ENCODE measurements at places on chromosomes 16 and 17.

- no peak for DNase-seq
Observed at GRCh38 chr16:12538667-12539091, 265.0 kb downstream of the CPPED1 start.

GRCh38 chr17:69712801-69713311 is 298.4 kb downstream of the MAP2K6 start:
- no peak for DNase-seq

DNA sequence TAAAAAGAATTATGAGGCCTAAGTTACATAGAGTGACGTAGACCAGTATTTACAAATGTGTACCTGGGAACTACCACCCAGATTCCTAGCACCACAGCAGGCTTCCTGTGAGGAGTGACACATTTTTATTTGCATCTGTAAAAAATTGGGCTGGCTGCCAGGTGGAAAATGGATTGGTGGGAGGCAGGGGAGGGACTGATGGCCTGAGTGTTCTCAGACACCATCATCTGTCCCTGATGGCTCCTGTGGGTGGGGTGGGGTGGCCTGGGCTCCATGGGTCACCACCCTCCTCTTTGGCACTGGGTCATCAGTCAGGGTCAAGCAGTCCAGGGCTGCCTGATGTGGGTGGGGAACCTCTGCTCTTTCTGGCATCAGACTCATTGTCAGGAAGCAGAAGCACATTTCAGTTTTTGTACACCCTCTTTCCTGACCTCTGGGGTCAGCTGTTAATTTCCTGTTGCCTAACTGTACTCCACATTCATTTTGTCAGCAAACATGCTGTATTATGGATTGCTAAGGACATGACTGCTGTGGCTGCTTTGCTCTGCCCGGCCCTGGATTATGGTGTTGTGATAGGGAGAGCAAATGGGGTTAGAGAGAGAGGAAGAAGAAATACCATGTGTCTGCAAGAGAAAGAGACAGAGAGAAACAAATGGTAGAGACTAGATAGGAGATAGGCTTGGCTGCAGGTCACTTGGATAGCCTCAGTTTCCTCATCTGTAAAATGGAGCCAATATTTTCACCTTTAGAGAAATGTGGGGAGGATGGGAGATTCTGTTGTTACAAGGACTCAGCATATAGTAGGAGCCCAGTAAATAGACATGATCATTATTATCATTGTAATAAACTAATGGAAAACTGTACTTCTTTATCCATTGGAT is 11.6 kb upstream of the MFAP4 start:
- no peak for DNase-seq

- no peak for DNase-seq
Observed at GRCh38 chr16:12416136-12416787, 387.4 kb downstream of the CPPED1 start.

- DNase-seq, result no peak
Observed at GRCh38 chr16:53865494-53865863, 161.5 kb downstream of the FTO start.

DNA sequence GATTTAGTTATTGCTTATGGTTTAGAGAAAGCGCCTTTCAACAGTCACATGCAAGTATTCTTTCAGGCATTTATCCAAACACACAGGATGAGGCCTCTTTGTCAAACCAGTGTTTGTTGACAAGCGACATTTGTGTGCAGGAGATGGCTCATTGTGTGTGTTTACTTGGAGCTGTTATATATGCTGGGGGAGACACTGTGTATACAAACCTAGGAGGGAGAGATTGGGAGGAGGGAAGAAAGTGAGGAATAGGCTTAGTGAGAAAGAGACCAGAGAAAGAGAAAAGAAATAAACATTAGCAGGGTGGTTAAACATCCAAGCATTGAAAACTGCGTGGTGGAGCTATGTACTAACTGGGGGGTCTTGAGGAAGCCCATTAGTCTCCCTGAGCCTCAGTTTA is 437.6 kb downstream of the MAF start:
- DNase-seq, result no peak

DNA sequence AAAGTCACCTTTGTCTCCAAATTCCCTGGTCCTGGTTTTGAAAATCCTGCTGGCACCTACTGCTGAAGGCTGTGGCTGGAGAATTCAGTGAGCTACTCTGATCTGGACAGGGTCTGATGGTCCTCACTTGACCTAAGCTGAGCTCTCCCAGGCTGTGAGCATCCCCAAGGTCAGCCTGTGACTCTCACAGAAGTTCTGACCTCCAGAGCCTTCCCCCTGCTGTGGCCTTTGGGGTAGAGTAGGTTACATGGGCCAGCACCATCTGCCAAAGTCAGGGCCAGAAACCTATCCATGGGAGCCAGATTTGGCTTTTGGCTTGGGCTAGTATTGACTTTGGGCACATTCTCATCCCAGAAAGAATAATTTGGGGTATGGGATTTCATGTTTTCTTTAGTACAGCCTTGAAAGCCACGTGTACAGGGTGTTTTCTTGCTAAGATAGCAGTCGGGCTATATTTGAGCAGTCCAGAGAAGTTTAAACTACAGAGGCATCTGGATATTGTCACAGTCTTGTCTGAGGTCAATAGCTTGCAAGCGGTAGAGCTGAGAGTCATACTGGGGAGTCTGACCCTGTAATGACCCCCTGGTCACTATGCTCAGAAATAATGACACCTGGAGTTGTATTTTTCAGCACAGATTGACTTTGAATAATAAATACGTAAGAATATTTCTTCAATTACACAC is 6.2 kb upstream of the AGRP start:
- no peak for DNase-seq

DNA sequence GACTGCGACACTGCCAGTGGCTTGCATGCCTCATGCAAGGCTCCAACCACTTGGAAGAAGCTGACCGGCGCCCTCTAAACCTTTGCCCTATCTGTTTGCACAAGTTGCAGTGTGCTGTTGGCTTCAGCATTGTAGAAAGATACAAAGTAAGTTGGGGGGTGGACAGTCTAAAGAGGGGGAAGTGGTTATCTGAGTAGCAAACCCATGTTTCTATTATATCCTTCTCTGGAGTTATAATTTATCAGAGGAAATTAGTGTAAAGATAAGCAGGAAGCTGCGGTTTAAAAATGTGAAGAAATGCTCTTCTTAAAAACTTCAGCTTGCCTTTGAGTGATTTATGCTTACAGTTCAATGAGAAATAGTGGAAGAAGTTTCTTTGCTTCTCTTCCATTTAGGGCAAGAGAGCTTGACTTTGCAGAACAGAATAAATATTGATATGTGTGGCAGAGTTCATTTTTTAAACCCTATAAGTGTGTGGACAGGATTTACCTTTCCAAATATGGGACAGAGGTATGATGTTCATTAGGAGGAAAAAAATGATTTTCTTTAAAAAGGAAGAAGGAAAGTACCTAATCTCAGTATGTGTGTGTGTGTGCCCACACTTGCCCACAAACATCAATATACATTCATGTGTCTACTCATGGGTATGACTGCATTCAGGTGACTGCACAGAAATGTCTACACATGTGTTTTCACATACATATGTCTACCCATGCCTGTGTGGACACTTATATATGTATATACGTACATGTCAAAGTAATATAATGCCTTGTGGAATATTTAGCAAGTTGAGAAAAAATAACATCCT is 8.1 kb downstream of the AMZ2 start:
- peak; percentile 62 for DNase-seq

DNA sequence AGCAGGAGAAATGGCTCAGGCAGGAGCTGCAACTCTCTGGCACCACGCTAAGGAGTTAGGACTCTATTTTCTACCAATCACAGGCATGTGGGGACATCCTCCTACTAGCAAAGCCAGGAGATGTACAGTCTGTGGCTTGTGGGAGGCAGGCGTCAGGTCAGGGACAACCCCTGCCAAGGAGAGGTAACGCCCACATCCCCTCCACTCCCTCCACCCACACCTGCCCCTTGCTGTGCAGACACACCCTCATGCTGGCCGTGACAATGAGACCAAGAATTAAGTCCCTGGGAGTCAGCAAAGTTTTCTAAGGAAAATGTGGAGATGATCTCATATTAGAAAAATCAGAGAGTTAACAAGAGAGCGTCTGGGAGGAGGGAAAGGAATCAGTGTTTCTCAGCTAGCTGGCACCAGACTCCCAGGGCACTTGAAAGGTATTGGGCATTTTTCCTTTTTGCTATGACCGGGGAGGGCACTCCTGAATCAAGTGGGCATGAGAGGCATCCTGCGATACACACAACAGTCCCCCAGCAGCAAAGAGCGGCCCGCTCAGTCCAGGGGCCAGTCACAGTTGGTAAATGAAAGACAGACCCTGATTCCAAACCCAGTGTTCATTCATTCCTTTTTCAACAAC is 87.3 kb upstream of the RPL38 start:
- no peak for DNase-seq

DNA sequence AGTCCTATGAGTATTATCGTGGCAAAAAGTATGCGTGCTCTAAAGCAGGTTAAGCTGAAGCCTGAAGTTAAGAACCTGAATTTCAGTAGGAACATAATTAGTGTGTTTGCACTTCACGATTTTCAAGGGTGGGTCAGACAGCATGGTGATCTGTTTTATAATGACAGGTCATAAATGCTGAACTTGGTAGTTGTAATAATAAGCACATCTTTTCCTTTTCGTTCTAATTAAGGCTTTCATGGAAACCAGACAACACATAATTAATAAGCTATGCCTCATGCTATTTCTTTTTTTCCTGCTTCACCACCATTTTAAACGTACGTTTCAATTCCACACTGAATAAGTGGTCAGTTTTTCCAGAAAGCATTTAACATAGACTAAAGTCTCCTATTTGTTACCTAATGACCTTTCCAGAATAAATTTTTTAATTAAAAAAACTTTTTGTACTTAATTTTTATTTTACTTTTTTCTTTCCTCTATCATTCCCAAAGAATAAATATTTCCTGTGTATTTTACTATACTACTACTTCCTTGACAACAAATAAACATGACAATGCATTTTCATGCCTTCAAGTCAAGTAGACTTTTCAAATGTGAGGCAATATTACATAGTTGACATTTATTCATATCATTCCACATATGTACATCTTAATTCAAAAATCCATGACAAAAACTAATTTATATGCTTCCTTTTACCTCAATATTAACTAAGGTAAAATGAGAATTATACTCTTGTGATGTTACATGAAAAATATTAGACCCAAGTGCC is 22.4 kb downstream of the CMC2 start:
- DNase-seq, result no peak

DNA sequence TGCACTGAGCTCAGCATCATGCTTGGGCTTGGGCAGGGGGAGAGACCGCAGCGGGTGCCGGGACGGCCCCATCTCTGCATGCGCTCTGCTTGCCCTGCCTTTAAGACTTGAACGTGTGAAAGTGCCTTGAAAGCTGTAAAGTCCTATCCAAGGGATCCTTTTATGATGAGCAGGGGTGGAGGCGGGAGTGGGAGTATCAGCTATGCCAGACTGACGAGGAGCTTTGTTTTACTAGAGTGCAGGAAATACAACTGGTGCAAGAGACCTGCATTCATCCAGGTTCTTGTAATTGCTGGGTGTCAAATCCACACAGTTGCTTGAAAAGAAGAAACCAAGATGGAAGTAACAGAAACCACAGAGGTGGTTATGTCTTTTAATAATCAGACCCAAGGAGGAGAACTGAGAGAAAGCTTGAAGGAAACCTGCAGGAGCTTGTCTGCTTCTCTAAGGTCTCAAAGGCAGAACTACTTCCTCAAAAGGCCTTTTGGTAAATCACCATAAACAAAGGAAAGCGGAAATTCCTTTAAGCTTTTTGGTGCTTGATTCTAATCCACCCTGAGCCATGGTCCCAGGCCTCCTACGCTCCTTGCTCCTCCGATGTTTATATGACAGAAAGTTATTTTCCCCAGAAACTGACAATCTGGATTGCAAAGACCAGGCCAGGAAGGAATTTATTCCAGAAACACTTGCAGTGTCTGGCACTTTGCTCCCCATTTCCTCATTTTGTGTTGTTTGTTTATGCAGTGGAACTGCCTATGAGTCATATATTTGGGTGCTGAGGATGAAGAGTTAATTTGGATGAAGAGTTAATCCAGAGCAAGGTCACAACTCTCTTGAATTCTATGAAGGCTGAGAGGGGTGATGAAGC is 51.3 kb upstream of the FBXO47 start:
- DNase-seq, result peak; percentile 37

- DNase-seq, result no peak
Observed at GRCh38 chr16:48085729-48086128, 70.1 kb downstream of the ABCC12 start.

DNA sequence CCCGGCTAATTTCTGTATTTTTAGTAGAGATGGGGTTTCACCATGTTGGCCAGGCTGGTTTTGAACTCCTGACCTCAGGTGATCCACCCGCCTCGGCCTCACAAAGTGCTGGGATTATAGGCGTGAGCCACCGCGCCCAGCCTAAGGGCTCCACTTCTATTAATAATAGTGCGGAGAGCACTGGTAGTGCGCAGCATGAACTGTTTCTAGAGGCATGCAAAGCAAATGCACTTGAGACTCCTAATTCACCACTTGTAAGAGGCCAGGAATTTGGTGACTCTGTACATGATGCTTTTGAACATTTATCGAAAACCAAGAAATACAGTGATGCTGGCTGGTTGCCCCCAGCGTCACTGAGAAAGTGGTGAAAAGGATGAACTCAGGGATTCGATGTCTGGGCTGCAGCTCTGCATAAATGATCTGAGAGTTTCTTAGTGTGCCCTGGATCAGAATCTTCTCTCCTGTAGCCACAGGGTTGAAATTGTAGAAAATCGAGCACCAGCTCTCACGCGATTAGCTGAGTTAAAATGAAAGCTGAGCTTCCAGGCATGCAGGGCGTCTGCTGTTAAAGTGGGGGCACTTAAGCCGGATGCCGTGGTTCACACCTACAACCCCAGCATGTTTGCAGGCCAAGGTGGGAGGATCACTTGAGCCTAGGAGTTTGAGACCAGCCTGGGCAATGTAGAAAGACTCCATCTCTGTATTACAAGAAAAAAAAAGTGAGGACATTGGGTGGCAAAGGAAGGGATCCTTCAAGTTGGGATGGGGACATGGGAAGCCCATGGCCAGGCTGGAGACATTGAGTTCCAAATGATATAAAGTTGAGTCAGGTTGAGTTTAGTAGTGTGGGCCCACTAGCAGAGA is 4.8 kb downstream of the RNF213 start:
- no peak for DNase-seq

DNA sequence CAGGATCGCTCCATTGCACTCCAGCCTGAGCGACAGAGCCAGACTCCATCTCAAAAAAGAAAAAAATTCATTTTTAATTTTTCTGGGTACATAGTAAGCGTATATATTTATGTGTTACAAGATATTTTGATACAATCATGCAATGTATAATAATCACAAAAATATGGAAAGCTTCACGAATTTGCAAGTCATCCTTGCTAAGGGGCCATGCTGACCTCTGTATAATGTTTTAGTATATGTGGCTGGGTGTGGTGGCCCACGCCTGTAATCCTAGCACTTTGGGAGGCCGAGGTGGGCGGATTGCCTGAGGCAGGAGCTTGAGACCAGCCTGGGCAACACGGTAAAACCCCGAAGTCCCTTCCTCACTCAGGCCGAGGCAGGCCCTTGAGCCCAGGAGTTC is 16.9 kb downstream of the FBRS start:
- no peak for DNase-seq

DNA sequence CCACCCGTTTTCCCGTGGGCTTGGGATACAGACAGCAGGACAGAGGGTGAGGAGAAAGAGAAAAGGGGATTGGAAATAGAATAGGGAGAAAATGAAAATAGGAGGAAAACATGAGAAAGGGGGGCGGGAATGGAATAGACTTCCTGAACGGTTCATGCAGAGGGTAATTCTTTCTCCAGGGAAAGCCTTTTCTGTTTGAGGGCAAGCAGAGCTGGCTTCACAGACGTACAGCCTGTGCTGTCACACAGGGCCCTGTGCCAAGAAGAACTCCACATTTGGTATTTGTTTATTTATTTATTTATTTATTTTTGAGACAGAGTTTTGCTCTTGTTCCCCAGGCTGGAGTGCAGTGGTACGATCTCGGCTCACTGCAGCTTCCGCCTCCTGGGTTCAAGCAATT is 12.0 kb downstream of the MILR1 start:
- no peak for DNase-seq

Measured in Jurkat, Clone E6-1 (cell line).